ENCODE measurements at places on chromosomes 3 and 15.

- no peak for DNase-seq
Observed at GRCh38 chr3:49329186-49329585, 10.7 kb downstream of the USP4 start.

- DNase-seq, result no peak
Observed at GRCh38 chr15:69853544-69853951, 244.2 kb downstream of the TLE3 start.

DNA sequence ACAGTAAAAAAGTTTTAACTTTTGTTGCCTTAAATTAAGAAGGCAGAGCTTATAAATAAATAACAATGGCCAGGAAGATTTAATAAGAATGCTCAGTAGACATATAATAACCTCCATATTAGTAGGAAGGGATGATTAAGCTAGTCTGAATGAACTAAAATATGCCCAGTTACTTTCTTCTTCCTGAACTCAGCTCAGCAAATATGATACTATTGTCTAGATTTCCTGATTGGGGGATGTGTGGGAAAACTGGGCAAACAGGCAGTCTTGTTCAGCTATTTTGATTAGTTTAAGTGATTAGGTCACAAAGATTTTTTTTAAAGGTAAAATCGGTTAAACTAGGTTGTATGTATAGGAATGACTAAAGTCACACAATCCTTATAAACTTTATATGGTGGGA lies 167.2 kb upstream of the SLC2A2 start:
- no peak for DNase-seq

GRCh38 chr15:58010983-58011382 lies 54.5 kb downstream of the ALDH1A2 start:
- DNase-seq, result no peak

DNA sequence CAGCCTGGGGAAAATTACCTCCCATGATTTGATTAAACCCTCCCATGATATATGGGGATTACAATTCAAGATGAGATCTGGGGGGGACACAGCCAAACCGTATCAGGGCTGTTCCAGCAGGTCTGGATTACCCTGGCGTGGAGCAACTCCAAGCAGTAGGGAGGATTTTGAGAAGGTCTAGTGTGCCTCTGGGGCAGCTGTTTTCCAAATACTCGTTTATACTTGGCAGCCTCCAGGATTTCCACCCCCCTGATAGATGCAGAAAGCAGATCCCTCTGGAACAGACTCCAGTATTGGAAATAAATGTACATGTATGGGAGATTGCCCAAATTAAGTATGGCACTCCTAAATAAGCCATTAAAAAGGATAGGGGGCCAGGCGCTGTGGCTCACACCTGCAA lies 7.7 kb upstream of the IRAK2 start:
- no peak for DNase-seq

DNA sequence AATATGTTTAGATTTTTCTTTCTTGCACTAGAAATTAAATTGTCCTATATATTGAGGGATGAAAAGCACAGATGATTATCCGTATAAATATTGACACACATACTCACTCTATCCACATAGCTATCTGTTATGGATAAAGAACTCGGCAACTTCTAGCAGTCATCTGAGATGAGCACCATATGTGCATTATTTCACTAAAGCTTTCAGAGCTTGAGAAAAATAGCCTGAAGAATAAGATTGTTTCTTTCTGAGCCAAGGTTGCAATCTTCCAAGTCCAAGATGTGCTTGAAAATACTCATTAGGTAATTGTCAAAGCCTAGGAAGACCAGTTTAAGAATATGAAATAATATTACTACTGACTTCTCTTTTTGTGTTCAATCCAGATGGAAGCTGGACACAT lies 40.5 kb downstream of the COL8A1 start:
- no peak for DNase-seq

GRCh38 chr15:96334017-96334704 lies 3.7 kb downstream of the NR2F2 start:
- no peak for DNase-seq

DNA sequence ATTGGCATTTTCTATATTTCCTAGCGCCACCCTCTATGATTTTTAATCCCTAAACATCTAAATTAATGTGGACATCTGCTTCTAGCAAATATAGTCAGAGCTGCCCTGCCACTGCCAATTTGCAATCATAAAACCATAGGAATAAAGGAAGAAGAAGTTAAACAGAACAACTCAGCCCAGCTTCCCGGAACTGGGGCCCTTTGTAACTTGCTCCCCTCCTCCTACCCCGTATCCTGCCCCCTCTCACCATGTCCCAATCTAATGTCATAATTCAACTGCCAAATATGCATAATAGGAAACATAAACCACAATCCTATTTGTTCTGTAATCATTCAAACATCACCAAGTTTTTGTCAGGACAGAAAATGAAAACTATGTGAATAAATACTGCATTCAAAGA lies 74.4 kb upstream of the ACP3 start:
- no peak for DNase-seq

DNA sequence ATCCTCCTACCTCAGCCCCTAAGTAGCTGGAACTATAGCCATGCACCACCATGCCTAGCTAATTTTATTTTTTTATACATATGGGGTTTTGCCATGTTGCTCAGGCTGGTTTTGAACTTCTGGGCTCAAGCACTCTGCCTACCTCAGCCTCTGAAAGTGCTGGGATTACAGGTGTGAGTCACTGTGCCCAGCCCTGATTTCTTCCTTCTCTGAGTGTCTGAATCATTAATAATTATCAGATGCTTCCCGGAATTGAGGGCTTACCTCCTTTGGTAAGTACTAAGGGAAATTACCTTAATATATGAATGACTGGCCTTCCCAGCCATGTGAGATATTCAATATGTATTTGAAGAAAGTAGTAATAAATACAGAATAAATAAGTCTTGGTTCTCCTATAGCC lies 7.2 kb downstream of the CLPX start:
- DNase-seq, result no peak

DNA sequence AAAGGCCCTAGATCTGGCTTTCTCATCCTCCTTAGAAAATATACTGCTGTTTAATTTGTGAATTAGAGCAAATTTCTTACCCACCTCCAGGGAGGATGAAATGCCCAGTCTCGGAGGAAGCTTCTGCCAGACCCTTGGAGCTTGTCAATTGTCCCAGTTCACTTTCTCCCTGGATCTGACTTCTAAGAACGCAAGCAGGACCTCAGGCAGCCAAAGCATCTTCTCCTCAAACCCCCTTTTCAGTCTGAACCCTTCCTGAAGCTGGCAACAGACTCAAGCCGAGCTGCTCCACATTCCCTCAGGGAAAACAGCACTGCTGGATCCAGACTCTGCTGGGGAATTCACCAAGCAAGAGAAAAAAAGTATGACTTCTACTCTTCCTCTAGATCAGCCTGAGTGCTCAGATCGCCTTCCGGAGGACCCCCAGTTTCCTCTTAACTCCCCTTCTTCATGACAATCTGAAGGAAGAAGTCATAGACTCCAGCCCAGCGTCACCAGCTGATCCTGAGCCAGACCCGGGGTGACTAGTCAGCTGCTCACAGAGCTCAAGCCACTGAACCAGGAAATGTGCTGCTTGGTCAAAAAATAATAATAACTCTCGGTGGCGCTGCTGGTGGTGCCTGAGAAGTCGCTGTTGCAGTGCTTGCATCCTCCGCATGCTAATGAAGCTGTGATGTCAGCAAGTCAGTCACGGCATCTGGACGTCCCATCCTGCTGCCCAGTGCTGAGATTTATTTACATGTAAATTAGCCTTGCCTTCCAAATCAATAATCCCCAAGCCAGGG lies at the start of gene PRICKLE2:
PRICKLE2 (minus strand) TSS at position 641 of the 785 bp plus-strand sequence. CDS start 26,539 bp downstream, outside the sequence.
- no peak for DNase-seq

- DNase-seq, result no peak
Observed at GRCh38 chr3:159245871-159246270, 444.0 kb downstream of the MFSD1 start.

- no peak for DNase-seq
Observed at GRCh38 chr15:43346305-43346704, 15.9 kb upstream of the LCMT2 start.

DNA sequence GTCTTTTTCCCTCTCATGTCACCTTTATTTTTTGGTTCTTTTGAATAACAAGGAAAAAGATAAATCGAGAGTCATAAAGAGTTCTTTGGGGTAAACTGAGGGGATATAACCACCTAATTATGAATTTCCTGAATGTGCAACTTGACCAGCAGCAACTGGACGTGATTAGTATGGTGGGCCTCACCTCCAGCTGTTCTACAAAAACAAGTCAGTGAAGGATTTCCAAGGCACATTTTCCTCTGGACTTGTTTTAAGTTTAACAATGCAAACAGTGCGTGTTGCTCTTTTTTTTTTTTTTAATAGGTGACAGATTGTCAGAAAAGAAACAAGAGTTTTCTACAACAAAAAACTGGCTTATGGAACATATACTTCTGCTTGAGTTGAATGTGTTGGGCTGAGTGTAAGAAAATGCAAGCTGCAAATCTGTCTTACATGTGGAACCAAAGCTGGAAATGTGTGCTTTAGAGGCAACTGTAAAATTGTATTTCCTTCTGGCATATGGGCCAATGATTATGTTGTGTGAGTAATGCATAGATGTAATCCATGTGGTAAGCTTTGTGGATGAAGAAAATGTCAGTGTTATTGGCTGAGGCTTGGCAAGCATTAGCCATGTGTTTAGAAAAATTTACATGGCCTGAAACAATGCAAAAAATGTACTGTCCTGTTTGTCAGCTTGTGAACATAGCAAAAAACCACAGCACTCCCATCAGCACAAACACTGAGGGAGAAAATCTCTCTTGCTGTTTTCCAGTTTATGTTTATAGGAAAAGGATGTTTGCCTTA lies 44.5 kb upstream of the FNDC3B start:
- DNase-seq, result no peak

DNA sequence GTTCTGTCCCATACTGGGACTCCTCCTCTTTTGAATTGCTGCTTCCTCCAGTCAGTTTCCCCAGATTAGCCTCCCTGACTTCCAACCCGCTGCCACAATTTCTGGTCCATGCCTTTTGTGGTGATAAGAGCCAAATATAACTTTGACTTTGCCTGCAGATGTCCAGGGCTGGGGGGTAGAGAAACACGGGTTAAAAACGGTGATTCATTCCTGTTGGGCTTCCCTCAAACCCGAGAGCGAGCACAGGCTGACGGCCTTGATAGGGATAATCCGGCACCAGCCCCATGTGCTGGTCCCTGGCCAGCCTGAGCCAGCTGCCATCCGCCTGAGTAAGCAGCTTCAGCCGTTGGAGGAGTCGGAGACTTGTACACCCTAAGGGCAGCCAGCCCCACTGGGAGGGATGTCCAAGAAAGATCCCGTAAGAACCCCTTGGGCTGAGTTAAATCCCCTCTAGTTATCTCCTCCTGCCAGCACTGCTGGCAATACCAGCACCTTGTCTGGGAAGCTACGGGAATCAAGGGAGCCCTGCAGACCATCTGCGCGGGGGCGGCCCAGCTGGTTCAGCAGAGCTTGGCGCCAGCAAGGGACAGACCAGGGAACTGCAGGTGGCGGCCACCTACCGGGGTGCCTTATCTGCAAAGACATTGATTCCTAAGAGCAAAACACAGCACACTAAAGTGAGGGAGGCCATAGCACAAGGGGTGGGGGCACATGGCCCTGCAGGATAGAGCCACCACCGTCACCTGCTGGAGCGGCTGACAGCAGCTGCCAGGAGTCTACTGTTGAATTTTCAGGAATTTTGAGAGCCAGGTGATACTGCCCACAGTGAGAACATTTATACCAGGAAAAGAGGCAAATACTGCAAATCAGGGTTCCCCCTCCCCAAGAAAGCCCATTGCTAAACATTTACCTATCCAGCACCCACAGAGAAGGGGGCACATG lies 18.1 kb downstream of the CSPG4 start:
- DNase-seq, result no peak

- DNase-seq, result no peak
Observed at GRCh38 chr15:80317389-80318182, 65.6 kb upstream of the CTXND1 start.

- DNase-seq, result no peak
Observed at GRCh38 chr3:184611607-184612281, 50.2 kb downstream of the EPHB3 start.

DNA sequence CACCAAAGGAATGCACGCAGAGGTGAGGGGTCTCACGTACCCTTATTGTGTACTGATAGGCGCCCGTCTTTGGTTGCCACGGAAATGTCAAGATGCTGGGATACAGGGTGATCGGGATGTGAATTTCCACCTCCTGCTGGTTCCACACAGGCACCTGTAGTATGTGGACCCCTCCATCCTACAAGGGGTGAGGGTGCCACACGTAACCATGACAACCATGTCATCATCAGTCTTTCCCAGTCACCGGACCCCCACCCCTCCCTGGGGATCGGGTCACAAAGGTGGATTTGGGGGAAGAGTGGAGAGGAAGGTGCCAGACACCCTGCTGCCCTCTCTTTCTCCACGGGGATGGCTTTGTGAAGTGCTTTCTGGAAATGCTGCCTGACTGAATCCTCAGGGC lies 44.7 kb downstream of the NUP210 start:
- no peak for DNase-seq

- peak; percentile 18 for DNase-seq
Observed at GRCh38 chr15:52139599-52140462, 27.3 kb upstream of the BCL2L10 start.

- DNase-seq, result no peak
Observed at GRCh38 chr3:123745184-123745855, 138.8 kb downstream of the MYLK start.

- no peak for DNase-seq
Observed at GRCh38 chr3:184825121-184825820, 13.3 kb downstream of the VPS8 start.

- DNase-seq, result no peak
Observed at GRCh38 chr15:91192285-91192684, 92.2 kb downstream of the SV2B start.

- DNase-seq, result no peak
Observed at GRCh38 chr3:186477876-186478275, 66.3 kb downstream of the CRYGS start.

All from activated CD8-positive, alpha-beta memory T cell treated with anti-CD3 and anti-CD28 coated beads for 4 hours (primary cell).